CD4-positive, alpha-beta T cell treated with Interleukin-12 subunit alpha and Interleukin-12 subunit beta, for 1 hour (primary cell): ENCODE measurements at places on chromosomes 13 and 19.
A peak's percentile ranks its signal among the peaks of the same experiment; 100 is the strongest.

DNA sequence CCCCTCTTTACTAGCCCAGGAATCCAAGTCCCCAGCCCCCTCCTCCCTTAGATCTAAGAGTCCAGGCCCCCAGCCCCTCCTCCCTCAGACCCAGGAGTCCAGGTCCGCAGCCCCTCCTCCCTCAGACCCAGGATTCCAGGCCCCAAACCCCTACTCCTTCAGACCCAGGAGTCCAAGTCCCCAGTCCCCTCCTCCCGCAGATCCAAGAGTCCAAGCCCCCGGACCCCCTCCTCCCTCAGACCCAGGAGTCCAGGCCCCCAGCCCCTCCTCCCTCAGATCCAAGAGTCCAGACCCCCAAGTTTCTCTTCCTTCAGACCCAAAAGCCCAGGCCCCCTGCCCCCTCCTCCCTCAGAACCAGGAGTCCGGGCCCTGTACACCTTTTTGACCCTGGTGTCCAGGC is 11.5 kb downstream of the SPACA6 start:
- DNase-seq: no peak

GRCh38 chr13:80873589-80873988 is 532.7 kb upstream of the SPRY2 start:
- peak; percentile 27 for DNase-seq

DNA sequence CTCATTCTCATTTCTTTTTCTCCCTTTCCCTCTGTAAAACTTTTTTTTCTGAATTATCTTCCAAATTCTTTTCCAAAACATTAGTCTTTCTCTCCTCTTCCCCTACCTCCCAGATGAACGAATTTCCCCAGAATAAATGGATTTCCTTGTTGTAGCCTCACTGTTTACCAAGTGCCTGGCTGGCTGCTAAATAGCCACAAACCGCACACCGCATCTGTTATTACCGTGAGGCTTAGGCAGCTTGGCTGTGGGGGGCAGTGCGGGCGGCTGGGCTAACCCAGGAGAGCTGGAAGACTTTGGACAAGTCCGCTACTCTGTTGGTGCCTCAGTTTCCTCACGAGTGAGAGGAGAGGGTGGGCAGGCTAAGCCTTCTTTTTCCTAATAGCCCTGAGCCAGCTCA is 10.7 kb downstream of the IL17D start:
- DNase-seq: no peak

DNA sequence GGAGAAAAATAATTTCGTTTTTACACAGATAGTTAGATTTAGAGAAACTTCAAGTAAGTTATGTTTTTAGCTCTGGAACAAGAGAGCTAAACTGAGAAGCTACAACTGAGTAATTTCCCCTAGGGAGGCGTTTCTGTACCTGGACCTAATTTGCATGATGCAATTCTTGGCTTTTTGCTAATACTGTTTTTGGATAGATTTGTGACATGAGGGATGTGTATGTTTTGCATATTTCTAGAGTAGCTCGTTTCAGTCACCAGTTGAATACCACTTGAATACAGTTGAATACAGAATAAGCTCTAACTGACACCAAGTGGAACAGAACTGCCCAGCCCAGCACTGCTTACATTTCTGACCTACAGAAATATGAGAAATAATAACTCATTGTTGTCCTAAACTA is 1227.9 kb upstream of the SPRY2 start:
- no peak for DNase-seq

DNA sequence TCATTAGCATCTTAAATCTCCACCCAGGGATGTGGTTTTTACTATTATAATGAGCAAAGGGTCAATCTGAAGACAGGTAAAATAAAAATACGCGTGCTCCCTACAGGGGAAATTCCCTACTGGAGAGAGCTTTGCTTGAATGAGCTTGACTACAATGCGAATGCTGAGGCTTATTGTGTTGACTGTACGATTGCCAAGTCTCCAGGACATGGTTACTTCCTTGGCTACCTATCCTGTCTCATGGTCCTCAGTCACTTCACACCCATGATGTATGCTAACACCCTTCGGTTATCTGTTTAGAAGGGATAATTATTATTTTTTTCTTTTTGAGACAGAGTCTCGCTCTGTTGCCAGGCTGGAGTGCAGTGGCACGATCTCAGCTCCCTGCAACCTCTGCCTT is 61.7 kb downstream of the ZNF627 start:
- DNase-seq: no peak
